ENCODE measurements at places on chromosomes 2 and 18.

- no peak overlapping the region for H3K4me3 ChIP-seq
- no peaks in the 10 kb centered on the region for H3K36me3 ChIP-seq
- no peak for DNase-seq
- no peaks in the 10 kb centered on the region for H3K27me3 ChIP-seq
- no peaks in the 10 kb centered on the region for H3K4me1 ChIP-seq
- no peak overlapping the region for H3K27ac ChIP-seq
These were observed 793.1 kb downstream of the ERBB4 start for GRCh38 chr2:211745295-211746097.

GRCh38 chr2:114160263-114160981, 270.5 kb downstream of the ACTR3 start:
- H3K27me3 ChIP-seq, result no peaks in the 10 kb centered on the region
- H3K4me3 ChIP-seq, result no peak overlapping the region
- no peak overlapping the region for H3K27ac ChIP-seq
- no peaks in the 10 kb centered on the region for H3K4me1 ChIP-seq
- no peak for DNase-seq

- no peaks in the 10 kb centered on the region for H3K4me1 ChIP-seq
- H3K27me3 ChIP-seq, result no peaks in the 10 kb centered on the region
- no peaks in the 10 kb centered on the region for H3K36me3 ChIP-seq
These were observed 998.8 kb upstream of the PIK3C3 start for GRCh38 chr18:40956213-40956612.

DNA sequence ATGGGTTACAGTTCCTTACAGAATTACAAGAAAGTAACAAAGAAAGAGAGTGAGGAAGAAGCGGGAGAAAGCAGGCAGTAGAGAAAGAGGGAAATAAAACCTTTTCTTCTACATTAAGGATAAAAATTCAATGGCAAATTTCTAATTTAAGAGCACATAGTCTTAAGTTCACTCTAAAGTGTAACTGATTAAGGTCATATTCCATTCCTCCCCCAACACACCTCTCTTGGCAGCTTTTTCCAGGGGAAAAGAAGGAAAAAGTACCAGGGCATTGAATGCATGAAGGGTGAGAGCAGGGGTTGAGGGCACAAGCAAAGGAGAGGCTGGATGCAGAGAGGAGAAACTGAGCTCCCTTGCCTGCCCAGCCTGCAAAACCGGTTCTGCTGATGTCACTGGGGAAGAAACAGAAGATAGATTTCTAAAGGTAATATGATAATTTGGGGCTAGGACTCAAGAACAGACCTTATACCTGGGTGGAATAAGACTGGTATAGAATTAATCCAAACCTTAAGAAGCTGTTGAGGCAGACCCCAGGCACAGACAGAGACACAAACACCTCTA, 4.6 kb downstream of the ACMSD start:
- H3K27me3 ChIP-seq, result peaks cover 7% of the 10 kb centered on the region
- H3K4me3 ChIP-seq, result no peak overlapping the region
- H3K36me3 ChIP-seq, result no peaks in the 10 kb centered on the region
- no peaks in the 10 kb centered on the region for H3K4me1 ChIP-seq
- H3K27ac ChIP-seq, result no peak overlapping the region

DNA sequence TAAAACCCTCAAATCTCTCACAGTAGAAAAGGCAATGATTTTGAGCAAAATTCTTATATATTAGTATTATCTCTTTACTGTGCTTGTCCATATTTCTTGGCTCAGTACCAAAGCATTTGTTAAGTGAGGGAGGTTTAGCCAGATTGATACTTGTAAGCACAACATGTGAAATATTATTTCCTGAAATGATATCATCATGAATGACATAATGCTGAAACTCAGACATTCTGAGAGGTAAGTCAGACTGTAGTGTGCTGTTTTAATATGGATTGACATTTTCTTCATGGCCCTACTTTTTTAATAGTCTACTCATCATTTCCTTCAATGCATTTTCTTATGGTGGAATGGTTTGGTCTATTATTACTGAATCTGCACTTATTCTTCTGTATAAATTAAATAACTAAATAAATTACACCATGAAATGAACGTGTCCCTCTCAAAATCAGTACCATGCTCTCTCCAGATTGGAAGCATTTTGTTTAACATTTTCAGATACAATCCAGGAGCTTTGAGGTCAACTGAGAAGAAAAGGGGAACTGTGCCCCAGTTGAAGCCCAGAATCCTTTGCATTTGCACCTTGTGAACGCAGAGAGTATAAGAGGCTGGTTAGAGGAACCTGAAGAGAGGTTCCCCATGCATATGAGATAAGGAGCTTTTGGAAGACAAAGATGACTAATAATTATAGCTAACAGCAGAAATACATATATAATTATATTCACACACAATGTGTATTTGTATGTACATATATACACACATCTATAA, 50.1 kb upstream of the CRACDL start:
- H3K27ac ChIP-seq, result no peak overlapping the region
- DNase-seq, result no peak
- H3K36me3 ChIP-seq, result no peaks in the 10 kb centered on the region
- H3K4me3 ChIP-seq, result no peak overlapping the region
- H3K27me3 ChIP-seq, result no peaks in the 10 kb centered on the region

Data from activated T-helper 2 cell treated with anti-CD3 and anti-CD28 coated beads, Interferon-gamma antibody, Interleukin-2, Interleukin-4, amounts not matched to agents 10 μg/mL and 5 μg/mL and 100 μg/mL, durations not matched to agents 14 hours and 24 hours and 36 hours (primary cell).